ENCODE measurements at places on chromosomes 7 and 10. TPM values are rescaled to one million over a fixed set of nuclear protein-coding genes. Genes with fewer than 3 reads are reported as not detected.

Gene GPRIN2
- total RNA-seq: not detected

Gene RSU1
- 57.1 TPM for total RNA-seq

Gene DPP6
- total RNA-seq: not detected

Gene DNA2
- total RNA-seq: 4.1 TPM

DNA sequence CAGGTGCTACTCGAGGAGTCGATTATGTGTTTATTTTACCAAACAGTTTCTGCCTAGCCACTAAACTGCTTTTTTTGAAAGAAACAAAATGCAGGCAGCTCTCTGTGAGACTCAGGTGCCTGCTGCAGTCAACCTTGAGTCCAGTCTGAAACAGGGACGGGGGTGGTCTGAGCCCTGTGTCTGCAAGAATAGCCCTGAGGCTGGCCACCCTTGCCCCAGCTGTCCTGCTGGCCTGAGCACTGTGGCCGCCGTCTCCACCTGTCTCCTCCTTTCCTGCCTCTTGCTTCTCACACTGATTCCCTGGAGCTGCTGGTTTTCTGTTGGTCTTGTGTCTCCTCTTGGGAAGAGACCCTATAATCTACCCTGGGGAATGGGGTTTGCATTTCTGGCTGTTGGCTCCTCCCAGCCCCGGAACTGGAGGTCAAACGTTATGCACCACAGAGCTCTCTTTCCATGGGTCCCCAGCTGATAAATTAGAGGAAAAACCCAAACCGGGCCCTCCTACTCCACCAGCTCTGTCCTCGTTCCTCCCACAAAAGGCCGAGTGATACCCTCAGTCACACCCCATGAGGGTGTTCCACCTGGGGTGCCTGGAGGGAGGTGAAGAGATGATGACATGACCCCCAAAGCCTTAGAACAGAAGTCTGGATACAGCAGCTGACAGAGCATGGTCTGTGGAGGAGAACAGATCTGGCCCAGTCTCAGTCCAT is 15.0 kb upstream of the SLC18A3 start:
- peak; percentile 12 for DNase-seq

- no peak for DNase-seq
These were observed 6.9 kb downstream of the SERPINE1 start for GRCh38 chr7:101133621-101134398.

GRCh38 chr10:93064874-93065660 is 4.5 kb downstream of the CYP26C1 start:
- DNase-seq: no peak

Gene TRDMT1
- 5.4 TPM for total RNA-seq

GRCh38 chr7:50649259-50649885 is 84.2 kb upstream of the DDC start:
- no peak for DNase-seq

GRCh38 chr10:32548208-32548607 is 102.3 kb downstream of the CCDC7 start:
- no peak for DNase-seq

DNA sequence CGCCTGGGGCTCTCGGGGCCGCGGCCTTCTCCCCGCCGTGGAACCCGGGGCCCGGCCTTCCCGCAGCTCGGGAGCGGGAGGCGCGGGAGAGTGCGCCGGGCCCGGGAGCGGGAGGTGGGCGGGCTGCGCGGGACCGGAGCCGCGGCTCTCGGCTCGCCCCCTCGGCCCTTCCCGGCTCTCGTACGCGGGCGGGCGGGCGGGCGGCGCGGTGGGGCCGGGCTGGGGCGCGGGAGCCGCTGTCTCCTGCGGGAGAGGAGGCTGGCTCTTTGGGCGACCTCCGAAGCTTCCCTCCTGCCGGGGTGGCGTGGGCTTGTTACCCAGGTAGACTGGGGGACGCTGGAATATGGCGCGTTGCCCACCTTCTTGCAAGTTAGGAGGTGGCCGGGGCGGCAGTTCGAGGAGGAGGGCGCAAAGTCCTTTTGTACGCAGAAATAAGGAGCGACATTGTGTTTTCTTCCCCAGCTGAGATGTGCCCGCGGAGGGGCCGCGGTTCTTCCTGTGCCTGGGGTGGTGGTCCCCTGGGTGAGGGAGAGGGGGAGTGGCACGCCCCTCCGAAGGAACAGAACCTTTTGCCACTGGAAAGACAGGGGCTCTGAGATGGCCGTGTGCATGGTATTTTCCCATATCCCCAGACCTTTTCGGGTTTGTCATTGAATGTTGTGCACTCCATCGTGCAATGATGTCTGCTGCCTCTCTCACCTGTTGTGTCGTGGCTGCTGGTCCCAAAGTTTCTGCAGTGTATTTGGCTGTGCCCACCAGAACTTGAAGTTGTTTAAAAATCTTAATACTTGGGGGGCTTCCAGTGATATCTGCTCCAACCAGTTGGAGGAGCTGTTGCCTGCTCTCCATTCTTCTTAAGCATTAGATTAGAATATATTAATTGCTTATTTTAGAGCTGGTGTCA is 844 bp downstream of the NRF1 start:
- peak; percentile 60 for DNase-seq

DNA sequence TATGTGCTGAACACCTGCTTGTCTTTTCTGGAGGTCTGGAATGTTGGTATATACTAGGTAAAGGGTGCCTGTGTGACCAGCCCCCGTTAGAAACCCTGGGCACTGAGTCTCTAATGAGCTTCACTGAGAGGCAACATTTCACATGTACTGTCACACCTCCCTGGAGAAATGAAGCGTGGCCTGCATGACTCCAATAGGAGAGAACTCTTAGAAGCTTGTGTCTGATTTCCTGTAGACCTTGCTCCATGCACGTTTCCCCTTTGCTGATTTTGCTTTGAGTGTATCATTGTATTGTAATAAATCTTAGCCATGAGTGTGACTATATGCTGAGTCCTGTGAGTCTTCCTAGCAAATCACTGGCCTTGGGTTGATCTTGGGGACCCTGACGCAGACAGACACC is 82.8 kb downstream of the PPP1R3C start:
- DNase-seq: no peak

Measured in myocyte (in vitro differentiated cells).